Mucosa of descending colon (tissue), 3 donors: ENCODE measurements at places on chromosomes 11 and 22. TPM values are rescaled to one million over a fixed set of nuclear protein-coding genes. Genes with fewer than 3 reads are reported as not detected.

PARVG gene
- 5.8 TPM for total RNA-seq

TMEM225 gene
- total RNA-seq = not detected

PANX3 gene
- not detected for total RNA-seq

CD3G gene
- total RNA-seq = 4.2 TPM

LYVE1 gene
- 14.4 TPM for total RNA-seq

MS4A2 gene
- 4.1 TPM for total RNA-seq

DNA sequence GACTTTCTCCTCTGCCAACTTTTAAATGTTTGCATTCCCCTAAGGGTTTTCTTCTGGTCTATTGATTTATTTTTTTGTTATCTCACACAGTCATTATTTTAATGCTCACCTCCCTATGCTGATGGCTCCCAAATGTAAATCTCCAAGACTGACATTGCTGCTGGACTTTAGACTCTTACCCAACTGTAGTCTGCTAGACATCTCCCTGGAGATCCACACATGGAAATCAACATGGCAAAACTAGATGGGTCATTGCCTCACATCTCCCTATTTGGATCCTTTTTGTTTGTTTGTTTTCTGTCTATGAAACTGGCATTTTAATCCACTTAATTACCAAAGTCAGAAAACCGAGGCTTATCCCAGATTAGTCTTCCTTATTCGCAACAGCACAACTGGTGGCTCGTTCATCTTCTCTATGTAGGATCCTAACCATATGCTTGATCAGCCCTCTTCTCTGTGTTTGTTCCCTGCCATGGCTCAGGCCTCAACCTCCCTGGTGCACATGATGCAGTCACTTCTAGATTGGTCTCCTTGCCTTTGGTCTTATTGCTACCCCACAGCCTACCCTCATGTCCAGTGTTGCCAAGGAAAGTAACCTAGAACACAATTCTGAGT, 37.3 kb downstream of the SC5D start:
- DNase-seq = no peak

DNA sequence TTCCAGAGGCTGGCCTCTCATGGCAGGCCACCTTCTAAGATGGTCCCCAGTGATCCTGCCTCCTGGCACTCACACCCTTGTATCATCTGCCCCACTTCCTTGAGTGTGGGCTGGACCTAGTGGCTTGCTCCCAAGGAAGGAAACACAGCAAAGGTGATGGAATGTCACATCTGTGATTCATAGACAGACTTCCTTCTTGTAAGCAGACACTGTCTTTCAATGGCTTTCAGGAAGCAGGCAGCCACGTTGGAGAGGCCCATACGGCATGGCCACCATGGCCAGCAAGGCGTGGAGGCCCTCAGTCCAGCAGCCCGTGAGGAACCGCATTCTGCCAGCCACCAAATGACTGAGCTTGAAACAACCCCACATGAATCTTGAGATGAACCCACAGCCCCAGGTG, 11.3 kb downstream of the LMO1 start:
- DNase-seq = no peak

DNA sequence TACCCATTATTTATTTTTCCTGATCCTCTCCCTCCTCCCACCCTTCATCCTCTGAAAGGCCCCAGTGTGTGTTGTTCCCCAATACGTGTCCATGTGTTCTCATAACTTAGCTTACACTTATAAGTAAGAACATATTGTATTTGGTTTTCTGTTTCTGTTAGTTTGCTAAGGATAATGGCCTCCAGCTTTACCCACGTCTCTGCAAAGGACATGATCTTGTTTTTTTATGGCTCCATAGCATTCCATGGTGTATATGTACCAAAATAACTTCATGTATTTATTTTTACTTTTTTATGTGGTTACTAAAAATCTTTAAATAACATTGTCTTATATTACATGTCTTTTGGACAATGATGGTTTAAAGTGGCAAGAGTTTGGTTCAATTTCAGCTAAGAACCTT, 15.2 kb downstream of the PDGFD start:
- DNase-seq = no peak

DNA sequence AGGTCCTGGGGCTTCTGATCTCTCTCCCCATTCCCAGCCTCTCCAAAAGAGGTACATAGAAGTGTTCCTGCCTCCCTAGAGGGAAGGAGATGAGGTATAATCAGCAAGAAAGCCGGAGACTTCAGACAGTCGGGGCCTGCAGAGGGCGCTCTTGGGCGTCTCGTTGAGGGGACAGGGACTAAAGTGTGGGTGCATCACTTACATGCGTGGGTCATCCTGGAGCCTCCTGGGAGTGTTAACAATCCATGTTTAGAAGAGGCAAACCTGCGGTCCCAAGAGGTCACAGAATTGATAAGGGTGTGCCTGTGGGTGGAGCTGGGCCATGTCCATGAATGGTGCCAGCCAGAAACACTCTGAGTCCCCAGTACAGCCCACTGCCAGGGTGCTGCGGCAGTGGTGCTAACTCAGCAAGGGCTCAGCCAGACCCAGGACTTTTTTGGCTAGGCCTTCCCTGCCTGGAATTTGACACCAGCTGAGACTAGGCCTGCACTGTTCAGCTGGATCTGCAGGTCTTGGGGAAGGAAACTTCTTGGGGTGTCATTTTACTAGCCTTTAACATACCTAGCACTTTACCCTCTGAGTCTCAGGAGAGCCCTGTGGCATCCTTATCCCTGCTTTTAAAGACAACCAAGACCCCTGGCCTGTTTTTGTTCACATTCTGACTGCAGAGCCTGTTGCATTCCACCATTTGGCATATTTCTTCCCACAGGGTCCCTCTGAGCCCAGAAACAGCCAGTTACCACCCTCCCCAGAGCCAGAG, 5.5 kb downstream of the YDJC start:
- peak; percentile 44 for DNase-seq

DNA sequence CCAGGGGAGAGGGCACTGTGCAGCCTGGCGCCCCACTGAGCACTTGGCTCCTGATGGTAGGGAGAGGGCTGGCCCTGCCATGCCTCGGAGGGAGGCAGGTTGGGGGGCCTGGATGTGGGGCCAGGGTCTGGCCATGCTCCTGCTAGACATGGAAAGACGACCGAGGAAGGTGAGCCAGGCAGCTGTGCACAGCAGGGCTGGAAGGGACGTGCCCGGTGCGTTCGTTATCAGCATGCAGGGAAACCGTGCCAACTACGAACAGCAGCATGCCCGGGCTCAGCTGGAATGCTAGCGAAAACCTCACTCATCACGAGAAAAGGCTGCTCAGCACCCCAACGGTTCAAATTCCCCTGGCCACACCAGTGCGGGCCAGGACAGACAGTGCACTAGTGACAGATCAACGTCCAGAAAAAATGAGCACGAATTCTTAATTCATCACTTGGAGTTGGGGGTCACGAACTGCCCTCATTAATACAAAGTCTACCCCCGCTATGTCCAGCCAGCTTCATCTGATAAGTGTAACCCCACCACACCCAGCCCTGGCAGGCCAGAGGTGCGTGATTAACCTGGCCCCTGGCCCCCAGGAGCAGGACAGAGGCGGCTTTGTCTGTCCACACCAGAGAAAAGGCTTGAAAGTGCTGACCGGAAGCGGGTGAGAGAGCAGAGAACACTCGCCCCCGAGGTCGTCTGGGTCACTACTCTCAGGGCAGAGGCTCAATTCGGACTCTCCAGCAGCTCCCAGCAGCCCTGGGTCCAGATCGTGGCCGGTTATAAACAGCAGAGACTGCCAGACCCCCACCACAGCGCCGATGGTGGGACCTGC, 84.2 kb downstream of the CELSR1 start:
- peak; percentile 47 for DNase-seq

- no peak for DNase-seq
Measured at GRCh38 chr11:119249671-119250010, 43.5 kb downstream of the CBL start.

DNA sequence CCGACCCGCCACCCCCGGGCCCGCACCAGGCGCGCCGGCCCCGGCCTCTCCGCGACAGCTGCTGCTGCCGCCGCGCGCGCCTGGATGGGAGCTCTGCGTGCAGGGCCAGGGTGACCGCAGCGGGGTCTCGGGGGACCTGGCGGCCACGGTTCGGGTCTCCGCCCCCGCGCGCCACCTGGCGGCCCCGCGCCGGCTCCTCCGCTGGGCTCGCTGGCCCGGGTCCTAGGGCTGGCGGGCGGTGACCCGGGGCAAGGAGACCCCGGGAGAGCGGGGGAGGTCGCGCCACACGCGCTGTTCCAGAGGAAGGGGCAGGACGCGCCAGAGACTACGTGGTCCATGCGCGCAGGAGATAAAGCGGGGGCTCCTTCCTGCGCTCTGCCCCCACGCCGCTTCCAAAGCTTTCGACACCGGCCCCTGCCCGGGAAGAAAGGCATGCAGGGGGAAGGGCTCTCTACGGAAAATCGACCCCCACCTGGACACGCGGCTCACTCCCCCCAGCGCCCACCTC, 562 bp downstream of the SHANK2 start:
- DNase-seq = peak; percentile 63

- DNase-seq = no peak
Measured at GRCh38 chr22:19845054-19845722, 9.5 kb downstream of the GNB1L start.

DNA sequence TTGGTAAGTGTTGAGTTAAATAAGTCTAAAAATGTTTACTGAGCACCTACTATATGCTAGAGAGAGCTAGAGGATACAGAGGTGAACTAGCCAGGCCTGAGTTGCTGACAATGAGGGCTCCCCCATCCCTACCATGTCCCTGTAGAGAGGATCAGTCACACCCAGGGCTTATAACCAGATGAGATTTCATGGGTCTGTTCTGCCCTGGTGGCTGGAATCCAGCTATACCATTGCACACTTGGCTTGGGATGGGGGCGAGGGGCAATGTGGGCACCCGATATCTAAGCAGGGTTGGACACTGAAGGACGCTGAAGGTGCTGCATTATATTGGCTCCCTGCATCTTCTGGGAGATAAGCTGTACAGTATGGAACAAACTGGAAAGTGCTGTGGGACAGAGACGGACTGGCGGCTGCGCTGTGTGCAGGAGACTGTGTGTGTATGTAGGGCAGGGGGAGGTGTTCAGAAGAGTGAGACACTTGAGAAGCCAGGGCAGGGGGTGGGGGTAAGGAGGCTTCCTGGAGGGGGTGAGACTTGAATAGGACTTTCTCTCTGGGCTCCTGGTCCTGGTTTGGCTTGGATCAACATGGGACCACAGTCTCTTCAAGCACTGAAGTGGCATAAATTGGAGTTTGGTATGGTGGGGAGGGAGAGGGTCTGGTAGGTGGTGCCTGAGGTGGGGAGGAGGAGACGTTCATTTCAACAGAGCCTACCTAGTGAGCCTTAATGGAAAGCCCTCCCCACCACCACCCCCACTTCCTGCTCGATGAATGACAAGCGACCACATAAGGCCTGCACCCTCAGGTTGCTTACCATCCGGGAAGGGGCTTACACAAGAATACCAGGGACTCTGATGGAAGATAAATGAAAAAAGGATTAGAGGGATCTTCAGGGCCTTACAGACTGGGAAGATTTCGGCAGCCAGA, 1.8 kb downstream of the CD82 start:
- DNase-seq = no peak

GRCh38 chr11:124376280-124376679, 8.0 kb downstream of the OR8B2 start:
- DNase-seq = no peak

- no peak for DNase-seq
Measured at GRCh38 chr11:107598225-107599139, 7.5 kb downstream of the ELMOD1 start.

- DNase-seq = no peak
Measured at GRCh38 chr11:106974831-106975230, 43.4 kb downstream of the GUCY1A2 start.

DNA sequence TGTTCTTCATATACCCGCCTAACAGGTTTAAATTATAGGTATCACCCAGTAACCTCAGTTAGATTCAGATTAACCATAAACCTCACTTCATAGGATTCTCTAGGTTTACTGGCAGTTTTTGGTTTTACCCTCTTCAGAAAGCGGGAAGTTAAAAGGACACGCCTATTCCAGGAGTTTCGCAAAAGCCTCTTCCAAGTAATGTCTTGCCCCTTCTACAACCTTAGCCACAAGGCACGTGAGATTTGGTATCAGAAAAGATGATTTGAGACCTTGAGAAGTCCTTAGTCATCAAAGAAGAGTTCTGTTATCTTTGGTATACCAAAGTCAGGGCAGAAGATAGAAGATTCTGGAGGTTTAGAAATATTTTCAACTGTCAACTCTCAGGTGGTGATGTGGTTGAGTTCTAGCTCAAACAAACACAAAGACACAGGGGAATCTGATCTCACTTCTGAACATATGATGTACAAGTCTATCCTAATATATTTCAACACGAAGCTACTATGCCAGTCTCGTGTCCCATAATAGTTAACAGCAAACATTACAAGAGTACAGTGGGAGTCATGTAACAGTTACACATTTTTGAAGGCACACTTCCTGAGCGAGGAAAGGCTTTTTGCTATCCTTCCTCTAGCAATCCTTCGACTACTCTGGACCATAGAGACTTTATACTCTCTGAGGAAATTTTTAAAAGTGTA, 103.5 kb downstream of the USP35 start:
- DNase-seq = no peak

- DNase-seq = no peak
Measured at GRCh38 chr11:12677131-12677530, 2.9 kb downstream of the TEAD1 start.

- peak; percentile 45 for DNase-seq
Measured at GRCh38 chr22:37336579-37336978, 54.3 kb downstream of the CYTH4 start.

DNA sequence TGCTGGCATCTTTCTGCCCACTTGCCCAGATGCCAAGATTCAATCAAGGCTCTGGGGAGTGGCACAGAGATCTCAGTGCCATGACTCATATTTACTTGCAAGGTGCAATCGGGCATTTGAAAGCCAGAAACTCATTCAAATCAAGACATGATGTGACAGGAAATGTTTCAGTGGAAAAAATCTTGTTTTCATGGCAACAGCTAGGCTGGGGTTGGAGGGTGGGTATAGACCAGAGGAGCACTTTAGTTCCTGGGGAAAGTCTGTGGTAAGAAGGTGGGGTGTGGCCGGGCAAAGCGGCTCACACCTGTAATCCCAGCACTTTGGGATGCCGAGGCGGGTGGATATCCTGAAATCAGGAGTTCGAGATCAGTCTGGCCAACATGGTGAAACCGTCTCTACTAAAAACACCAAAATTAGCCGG, 1.2 kb downstream of the MAJIN start:
- no peak for DNase-seq

- DNase-seq = no peak
Measured at GRCh38 chr22:40226620-40227019, 48.9 kb downstream of the TNRC6B start.

DNA sequence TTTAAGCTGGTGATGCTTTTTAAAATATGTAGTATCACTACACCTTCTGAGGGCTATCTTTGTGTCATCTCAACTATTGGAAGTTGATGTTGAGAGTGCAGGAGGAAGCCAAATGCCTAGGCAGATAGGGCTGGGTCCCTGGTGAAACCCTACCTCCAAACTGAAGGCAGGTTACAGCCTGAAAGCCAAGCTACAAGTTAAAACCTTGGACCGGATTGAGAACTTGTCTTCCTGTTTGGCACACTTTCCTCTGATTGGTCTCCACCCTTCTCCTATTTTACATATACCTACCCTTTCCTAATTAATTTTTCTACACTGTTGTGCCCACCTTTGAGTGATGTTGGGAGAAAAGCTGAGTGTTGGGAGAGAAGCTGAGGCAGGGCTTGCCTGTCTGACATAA, 287.8 kb upstream of the CNTN5 start:
- DNase-seq = no peak

GRCh38 chr11:93236741-93237675, 39.2 kb upstream of the SLC36A4 start:
- DNase-seq = no peak

- DNase-seq = no peak
Measured at GRCh38 chr11:68940651-68941323, 37.1 kb downstream of the IGHMBP2 start.
